ENCODE measurements at places on chromosomes 3 and 15.

DNA sequence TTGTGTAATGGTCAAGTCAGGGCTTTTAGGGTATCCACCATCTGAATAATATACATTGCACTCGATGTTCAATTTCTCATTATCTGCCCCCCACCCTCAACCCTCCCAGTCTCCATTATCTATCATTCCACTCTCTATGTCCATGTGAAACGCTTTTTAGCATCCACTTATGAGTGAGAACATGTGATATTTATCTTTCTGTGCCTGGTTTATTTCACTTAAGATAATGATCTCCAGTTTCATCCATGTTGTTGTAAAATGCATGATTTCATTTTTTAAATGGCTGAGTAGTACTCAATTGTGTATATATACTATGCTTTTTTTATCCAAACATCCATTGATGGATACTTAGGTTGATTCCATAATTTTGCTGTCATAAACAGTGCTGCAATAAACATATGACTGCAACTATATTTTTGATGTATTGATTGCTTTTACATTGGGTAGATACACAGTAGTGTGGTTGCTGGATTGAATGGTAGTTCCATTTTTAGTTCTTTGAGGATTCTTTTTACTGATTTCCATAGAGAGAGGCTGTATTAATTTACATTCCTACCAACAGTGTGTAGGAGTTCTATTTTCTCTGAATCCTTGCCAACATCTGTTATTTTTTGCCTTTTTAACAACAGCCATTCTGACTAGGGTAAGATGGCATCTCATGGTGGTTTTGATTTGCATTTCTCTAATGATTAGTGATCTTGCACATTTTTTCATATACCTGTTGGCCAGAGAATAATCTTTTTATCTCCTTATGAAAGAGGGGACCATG lies 332.9 kb upstream of the TGFBR2 start:
- no peak for DNase-seq

DNA sequence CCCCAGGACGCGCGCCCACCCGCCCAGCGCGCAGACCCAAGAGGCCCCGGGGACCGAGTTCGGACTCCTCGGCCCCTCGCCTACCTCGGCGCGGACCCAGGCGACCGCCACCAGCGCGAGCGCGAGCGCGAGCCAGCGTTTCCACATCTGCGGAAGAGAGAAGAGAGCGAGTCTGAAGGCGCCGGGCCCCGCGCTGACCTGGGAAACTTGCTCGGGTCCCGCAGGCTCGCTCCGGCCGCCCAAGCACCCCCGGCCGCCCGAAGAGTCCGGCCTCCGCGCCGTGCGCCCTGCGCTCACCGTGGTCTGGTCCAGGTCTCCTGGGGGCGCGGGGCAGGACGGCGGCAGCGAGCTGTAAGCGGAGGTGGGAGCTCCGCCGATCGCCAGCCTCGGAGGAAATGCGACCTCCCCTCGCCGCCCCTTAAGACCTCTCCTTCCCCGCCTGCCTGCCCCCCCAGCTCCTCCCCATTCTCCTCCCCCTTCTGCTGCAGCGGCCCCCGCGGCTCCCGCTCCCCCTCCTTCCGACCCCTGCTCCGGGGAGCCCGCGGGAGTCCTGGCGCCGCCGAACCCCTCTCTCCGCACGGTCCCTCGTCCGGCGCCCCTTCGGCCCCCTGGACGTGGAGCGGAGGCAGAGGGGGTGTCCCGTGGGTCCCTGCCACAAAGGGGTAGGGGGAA lies at the start of gene FSTL1:
FSTL1 (minus strand) TSS at position 393 of the 672 bp plus-strand sequence; CDS start at position 147, 246 bp downstream.
- DNase-seq = peak; percentile 55

GRCh38 chr3:190718097-190718496 lies 144.4 kb downstream of the GMNC start:
- DNase-seq = peak; percentile 18

- DNase-seq = no peak
Measured at GRCh38 chr3:32460031-32460749, 42.5 kb downstream of the CMTM6 start.

- no peak for DNase-seq
Measured at GRCh38 chr3:15521573-15521965, at the start of gene COLQ. TSS of gene COLQ (minus strand) at chr3:15521706. CDS start at chr3:15521625, 81 bp downstream.

DNA sequence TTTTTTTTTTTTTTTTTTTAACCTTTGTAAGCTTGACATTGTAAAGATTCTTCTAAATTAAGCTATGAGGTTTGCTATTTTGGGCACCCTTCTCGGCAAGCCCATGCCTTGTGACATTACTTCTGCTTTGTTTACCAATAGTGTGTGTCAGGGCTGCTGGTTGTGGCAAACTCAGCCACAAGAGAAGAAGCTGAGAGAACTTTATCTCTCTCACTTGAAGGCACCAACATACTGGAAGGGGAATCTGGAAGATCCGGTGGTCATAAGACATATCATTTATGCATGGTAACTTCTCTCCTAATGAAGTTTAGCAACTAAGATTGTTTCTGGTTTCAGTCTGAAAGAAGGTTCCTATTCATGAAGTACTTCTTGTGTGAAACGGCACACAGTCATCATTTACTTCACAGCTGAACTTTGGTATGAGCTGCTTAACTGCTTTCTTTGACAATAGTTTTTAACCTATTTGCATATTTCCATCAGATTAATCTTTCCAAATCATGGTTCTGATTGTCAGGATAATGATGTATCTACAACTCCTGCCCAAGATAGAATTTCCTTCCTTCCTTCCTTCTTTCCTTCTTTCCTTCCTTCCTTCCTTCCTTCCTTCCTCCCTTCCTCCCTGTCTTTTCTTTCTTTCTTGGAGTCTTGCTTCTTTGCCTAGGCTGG lies 189.3 kb downstream of the NFKBIZ start:
- DNase-seq = no peak

- DNase-seq = no peak
Measured at GRCh38 chr3:168396861-168397260, 301.1 kb upstream of the GOLIM4 start.

GRCh38 chr15:56719021-56719612 lies 14.2 kb downstream of the ZNF280D start:
- no peak for DNase-seq

DNA sequence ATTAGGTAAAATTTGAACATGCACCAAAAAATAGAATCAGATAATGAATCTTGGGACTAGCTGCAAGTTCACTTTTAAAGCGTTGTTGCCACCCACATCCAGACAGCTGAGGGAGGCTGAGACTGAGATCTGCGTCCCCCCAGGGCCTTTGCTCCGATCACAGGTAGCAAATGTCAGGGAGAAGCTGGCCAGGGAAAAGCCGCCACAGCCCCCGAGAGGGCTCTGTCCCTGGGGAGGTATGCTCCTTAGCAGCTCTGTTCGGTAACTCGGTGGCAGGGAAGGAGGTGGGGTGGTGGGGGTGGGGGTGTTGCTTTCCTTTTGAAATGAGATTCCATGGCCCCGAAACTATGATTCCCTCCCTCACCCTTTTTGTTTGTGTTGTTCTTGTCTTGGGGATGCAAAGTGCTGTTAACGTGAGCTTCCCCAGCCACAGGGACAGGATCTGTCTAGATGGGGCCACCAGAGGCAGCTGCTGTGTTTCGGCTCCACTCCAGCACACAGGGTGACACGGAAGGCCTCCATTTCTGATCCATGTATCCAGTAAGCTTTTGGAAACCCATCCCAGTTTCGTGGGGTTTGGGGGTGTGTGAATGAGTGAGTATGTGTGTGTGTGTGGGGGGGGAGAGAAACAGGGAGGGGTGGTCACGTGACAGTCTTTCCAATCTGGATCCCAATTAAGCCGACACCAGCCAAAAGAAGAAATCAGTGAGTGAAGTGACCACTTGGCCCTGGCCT lies 1.1 kb upstream of the MINAR1 start:
- no peak for DNase-seq

Data from HT1080 (cell line).